ENCODE measurements at places on chromosomes 3 and 15. TPM values are rescaled to one million over a fixed set of nuclear protein-coding genes. Genes with fewer than 3 reads are reported as not detected.

Gene SCAMP5
- 0.16 TPM for polyA plus RNA-seq

Gene SNTN
- not detected for polyA plus RNA-seq

Gene GABRR3
- not detected for polyA plus RNA-seq

Gene APPL1
- polyA plus RNA-seq = 43.5 TPM

Gene KNSTRN
- polyA plus RNA-seq = 3.6 TPM

Gene THBS1
- 0.72 TPM for polyA plus RNA-seq

Gene CSTA
- not detected for polyA plus RNA-seq

Gene ST3GAL6
- not detected for polyA plus RNA-seq

Gene PLCH1
- not detected for polyA plus RNA-seq

Gene SYNM
- 0.56 TPM for polyA plus RNA-seq

Gene DPPA4
- not detected for polyA plus RNA-seq

Gene LARP6
- polyA plus RNA-seq = 0.05 TPM

Gene C3orf49
- not detected for polyA plus RNA-seq

Gene CYP11A1
- not detected for polyA plus RNA-seq

Gene GCNT3
- not detected for polyA plus RNA-seq

Gene BOC
- polyA plus RNA-seq = not detected

Gene GPR62
- polyA plus RNA-seq = not detected

Gene TJP1
- polyA plus RNA-seq = not detected

Gene RPP14
- 6.3 TPM for polyA plus RNA-seq

Gene COPS2
- 29.9 TPM for polyA plus RNA-seq

Gene LSM3
- 22.9 TPM for polyA plus RNA-seq

Gene STRC
- polyA plus RNA-seq = not detected

Gene CKMT1B
- polyA plus RNA-seq = not detected

Gene SNX22
- 0.90 TPM for polyA plus RNA-seq

Gene PLA2G4D
- not detected for polyA plus RNA-seq

Gene SLC24A5
- not detected for polyA plus RNA-seq

Gene MKRN3
- 3.0 TPM for polyA plus RNA-seq

Gene PLEKHO2
- polyA plus RNA-seq = 33.3 TPM

Gene SLC28A1
- polyA plus RNA-seq = not detected

Gene LRRC34
- 0.33 TPM for polyA plus RNA-seq

Gene RTP3
- polyA plus RNA-seq = not detected

Gene EXD1
- polyA plus RNA-seq = 0.28 TPM

Gene GPD1L
- polyA plus RNA-seq = 20.9 TPM

Gene CYP1A1
- polyA plus RNA-seq = 0.09 TPM

Gene OIP5
- 0.58 TPM for polyA plus RNA-seq

Gene TMEM266
- not detected for polyA plus RNA-seq

Gene FETUB
- polyA plus RNA-seq = not detected

Gene TM4SF4
- not detected for polyA plus RNA-seq

Gene TTLL13
- 0.17 TPM for polyA plus RNA-seq

Gene CFAP91
- 0.45 TPM for polyA plus RNA-seq

Gene CHRD
- not detected for polyA plus RNA-seq
